ENCODE measurements at places on chromosomes 11 and 22.
A peak's percentile ranks its signal among the peaks of the same experiment; 100 is the strongest.

GRCh38 chr22:47573141-47573540 is 810.7 kb downstream of the TBC1D22A start:
- DNase-seq = no peak

GRCh38 chr22:30984317-30984716 is 15.3 kb downstream of the TUG1 start:
- no peak for DNase-seq

DNA sequence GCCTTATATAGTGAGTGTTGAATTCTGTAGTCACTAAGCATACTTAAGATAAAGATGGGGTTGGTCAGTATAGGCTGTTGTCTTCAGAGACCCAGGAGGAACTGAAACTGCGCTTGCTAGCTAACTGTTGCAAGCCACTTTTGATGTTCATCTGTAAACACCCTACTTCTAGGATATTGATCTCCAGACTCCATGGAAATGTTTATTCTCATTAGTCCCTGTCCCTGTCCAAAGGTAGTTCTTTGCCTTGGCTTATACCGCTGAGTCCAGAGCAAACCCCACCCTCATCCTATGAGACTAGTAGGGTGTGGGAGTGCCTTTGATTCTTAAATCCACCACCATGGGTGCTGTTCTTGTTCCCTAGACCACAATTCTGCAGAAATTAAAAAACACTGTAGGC is 36.4 kb downstream of the DEPDC5 start:
- DNase-seq = peak; percentile 29

DNA sequence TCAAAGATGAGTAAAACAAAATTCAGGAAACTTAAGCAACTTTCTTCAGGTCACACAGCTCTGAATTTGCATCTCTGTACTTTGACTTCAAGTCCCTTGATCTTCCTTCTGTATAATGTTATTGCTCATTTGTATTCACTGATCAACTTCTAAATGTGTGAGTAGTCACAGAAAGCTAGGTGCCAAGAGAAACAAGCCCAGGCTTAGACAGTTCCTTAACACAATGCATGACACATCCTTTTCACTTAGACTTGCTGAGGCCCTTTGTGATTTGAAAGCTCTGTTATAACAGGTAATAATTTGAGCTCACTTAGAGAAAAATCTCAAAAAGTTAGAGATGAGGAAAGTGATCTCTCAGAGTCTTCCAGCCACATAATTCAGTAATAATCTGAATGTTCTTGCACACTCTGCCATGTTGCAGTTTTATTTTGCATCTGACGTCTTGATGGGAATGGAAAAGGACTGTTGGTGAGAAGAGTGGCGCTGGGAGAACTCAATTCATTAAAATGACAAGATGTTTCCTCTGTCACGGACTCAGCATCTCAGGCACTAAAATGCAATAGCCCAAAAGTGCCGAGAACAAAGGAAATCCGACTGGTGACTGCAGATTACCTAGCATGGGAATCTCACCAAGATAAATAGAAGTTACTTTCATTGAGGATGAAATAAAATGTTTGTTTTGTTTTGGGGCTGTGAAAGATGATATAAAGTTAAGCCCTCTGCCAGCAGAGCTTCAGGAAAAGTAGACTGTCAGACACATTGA is 665.3 kb downstream of the OPCML start:
- no peak for DNase-seq

DNA sequence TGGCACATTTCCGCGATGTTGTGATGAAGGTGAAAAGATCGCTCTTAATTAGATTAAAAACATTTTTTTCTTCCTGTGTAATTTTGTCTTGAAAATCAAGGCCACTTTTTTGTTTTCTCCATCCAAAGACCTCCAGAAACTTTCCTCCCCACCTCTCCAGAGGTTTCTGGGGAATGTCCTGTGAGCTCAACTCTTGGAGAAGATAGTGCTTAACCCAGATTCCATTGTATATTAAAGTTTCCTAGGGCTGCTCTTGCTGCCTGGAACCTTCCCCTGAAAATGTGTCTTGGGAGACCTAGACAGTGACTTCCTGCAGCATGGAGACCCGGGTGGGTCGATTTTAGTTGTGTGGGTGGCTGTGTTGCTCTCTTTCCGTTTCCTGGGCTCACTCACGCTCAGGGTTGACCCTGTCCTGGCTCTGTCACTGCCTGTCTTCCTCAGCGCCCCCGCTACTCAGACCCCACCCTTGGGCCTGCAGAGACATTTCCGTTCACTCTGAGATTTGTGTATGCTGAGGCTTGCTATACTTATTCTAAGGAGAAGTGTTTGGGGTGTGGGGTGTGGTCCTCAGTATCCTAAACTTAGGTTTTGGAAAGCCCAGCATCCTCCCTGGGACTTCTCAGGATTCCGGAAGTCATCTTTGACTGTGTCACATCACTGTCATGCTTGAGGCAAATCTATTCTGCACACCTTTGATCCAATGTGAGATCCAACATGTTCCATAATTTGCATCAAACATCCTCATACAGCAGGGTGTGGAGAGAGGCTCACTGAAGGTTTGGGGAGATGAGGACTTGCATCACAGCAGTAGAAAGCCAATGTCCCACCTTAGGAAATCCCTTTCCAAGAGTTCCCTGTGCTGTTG is 47.2 kb downstream of the KCNQ1OT1 start:
- no peak for DNase-seq

DNA sequence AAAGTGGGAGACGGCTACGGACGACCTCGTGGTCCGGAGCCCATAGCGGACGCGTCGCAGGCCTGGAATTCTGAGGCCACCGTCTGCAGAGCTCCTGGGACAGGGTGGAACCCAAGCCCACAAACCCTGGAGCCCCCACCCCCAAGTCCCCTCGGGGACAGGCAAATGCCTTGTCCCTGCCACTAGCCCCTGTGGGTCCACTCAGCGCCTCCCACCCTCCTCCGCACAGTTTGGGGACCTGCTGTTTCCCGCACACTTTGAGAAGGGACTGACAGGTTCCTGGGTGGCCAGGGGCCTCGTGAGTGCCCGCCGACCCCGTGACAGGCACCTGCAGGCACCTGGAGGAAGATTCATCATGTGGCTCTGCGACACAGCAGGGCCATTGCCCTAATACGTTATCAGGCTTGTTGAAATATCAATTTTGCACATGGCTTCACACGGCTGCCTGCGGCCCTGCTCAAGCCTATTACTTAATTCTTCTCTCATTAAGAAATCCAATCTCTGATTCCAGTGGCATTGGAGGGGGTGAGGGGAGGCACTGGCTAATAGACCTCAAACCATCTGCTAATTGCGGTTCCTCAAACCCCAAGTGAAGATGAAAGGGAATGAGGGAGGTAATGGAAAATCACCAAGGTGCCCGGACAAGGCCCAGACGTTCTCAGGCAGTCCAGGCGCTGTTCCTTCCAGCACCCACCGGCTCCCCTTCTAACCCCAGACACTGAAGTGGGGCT is 672.5 kb downstream of the BRD1 start:
- no peak for DNase-seq

DNA sequence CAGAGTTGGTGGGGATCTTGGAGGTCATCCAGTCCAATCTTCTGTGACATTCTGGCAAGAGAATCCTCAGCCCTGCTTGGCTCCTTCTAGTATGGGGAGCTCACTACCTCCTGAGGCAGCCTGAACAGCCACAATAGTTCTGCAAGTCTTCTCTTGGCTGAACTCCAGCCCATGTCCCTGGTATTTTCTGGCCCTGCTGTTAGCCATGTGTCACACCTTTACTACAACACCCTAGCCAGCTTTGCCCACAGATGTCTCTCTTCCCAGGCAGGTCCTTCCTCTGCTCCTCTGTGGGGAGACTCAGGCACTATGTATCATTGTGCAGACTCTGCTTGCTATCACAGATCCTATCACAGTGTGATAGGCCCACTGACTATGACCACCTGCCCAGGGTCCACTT is 297.7 kb downstream of the CTTN start:
- DNase-seq = no peak

All from inflammatory macrophage (primary cell).